PC-3 (cell line): ENCODE measurements at places on chromosomes 5 and 9. TPM values are rescaled to one million over a fixed set of nuclear protein-coding genes. Genes with fewer than 3 reads are reported as not detected.

Gene NSUN2
- total RNA-seq = 351 and 433 TPM in 2 replicates

Gene GAPT
- not detected in 2 replicates for total RNA-seq

Gene BAAT
- 0.07 TPM in 1 of 2 replicates, not detected in the other for total RNA-seq

Gene AGGF1
- total RNA-seq = 14.4 and 21.0 TPM in 2 replicates

Gene RLN2
- not detected in 2 replicates for total RNA-seq

Gene KIAA1191
- total RNA-seq = 69.5 and 81.1 TPM in 2 replicates

Gene MZB1
- 0.22 and 1.0 TPM in 2 replicates for total RNA-seq

Gene OR1Q1
- total RNA-seq = not detected in 2 replicates

Gene HTR4
- total RNA-seq = not detected in 2 replicates

Gene NRARP
- total RNA-seq = 35.5 and 36.8 TPM in 2 replicates

Gene AK8
- total RNA-seq = 0.55 TPM in 1 of 2 replicates, not detected in the other

Gene ACSL6
- total RNA-seq = 0.15 and 0.35 TPM in 2 replicates

Gene GABRA6
- total RNA-seq = 0.17 TPM in 1 of 2 replicates, not detected in the other

Gene NR4A3
- total RNA-seq = 0.77 and 0.98 TPM in 2 replicates

Gene NEUROG1
- not detected in 2 replicates for total RNA-seq

Gene TIGD6
- total RNA-seq = 3.8 and 5.7 TPM in 2 replicates

Gene SLF1
- 23.6 and 27.8 TPM in 2 replicates for total RNA-seq

Gene COL27A1
- total RNA-seq = 4.3 and 11.4 TPM in 2 replicates
